ENCODE measurements at places on chromosomes 2 and 18. TPM values are rescaled to one million over a fixed set of nuclear protein-coding genes. Genes with fewer than 3 reads are reported as not detected.

DNA sequence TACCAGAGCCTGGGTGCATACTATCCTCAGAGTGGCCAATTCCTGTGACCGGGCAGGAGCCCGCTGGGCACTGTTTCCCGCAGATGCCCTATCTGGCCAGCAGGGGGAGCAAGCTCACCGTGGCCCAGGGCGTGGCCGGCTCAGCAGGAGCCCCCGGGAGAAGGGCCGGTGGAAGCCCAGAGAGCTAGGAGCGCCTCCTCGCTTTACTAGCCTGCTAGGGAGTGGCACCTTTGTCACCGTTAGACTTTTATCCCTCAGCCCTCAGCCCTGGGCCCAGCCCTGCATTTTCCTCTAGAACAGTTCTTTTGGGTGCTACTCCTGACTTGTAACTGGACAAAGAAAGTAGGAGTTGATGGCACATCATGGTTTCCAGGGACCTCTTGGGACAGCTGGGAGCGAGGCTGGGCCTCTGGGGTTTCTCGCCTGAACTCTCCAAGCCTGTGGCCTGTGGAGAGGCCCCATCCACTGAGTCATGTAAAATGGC lies 24.0 kb downstream of the TMEM177 start:
- no peaks in the 10 kb centered on the region for H3K36me3 ChIP-seq
- H3K27ac ChIP-seq = no peak overlapping the region
- DNase-seq = peak; percentile 55

- no peak for DNase-seq
- no peak overlapping the region for H3K27ac ChIP-seq
- H3K4me3 ChIP-seq = no peak overlapping the region
- peaks cover 35% of the 10 kb centered on the region for H3K27me3 ChIP-seq
- H3K4me1 ChIP-seq = peaks cover 10% of the 10 kb centered on the region
Measured at GRCh38 chr18:50071397-50071796, 123.5 kb downstream of the MYO5B start.

The TMEM178A gene
- polyA plus RNA-seq = not detected

DNA sequence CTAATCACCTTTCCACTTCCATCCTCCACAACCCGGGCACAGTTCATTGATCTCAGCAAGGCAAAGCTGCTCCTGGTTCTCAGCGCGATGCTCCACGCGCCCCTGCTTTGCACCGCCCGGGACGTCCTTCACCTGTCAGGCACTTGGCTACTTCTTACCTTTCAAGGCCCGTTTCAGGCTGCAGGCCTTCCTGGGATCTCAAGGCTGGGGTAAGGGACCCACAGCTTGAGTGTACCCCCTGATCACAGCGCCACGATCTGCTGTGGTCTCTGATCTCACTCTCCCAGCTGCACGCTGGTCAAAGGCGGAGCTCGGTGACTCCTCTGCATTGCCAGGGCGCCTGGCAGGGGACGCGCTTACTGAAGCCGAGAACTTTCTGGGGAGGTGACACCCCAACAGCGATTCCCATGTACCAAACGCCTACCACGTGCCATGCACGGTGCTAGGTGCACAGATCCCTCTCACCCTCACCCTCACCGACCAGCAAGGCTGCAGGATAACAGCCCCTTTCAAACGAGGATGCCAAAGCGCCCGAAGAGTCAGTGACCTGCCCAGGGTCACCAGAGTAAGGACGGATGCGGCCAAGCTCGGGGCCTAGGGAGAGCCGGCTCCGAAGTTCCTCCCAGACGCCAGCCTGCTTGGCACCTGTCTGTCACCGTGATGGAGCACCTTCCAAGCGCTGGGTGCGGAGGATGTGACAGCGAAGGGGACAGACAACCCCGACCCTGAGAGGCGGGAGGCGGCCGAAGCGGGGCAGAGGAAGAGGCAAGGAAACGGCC lies 818 bp downstream of the ITGB1BP1 start:
- peak overlapping the region; percentile 84 for H3K27ac ChIP-seq
- no peaks in the 10 kb centered on the region for H3K36me3 ChIP-seq
- peak; percentile 21 for DNase-seq
- H3K4me1 ChIP-seq = peaks cover 26% of the 10 kb centered on the region
- H3K4me3 ChIP-seq = no peak overlapping the region
- no peaks in the 10 kb centered on the region for H3K27me3 ChIP-seq

The REG1B gene
- polyA plus RNA-seq = not detected

Data from naive B cell (primary cell).